ENCODE measurements at places on chromosomes 1 and 21. TPM values are rescaled to one million over a fixed set of nuclear protein-coding genes. Genes with fewer than 3 reads are reported as not detected.

GRCh38 chr1:95071539-95071938 is 1.2 kb downstream of the ALG14 start:
- DNase-seq, result no peak
- H3K36me3 ChIP-seq, result no peaks in the 10 kb centered on the region
- H3K27me3 ChIP-seq, result no peaks in the 10 kb centered on the region
- no peak overlapping the region for H3K4me3 ChIP-seq
- H3K27ac ChIP-seq, result no peak overlapping the region

The LINGO4 gene
- not detected for polyA plus RNA-seq

The ALPL gene
- polyA plus RNA-seq, result 2.4 TPM

DNA sequence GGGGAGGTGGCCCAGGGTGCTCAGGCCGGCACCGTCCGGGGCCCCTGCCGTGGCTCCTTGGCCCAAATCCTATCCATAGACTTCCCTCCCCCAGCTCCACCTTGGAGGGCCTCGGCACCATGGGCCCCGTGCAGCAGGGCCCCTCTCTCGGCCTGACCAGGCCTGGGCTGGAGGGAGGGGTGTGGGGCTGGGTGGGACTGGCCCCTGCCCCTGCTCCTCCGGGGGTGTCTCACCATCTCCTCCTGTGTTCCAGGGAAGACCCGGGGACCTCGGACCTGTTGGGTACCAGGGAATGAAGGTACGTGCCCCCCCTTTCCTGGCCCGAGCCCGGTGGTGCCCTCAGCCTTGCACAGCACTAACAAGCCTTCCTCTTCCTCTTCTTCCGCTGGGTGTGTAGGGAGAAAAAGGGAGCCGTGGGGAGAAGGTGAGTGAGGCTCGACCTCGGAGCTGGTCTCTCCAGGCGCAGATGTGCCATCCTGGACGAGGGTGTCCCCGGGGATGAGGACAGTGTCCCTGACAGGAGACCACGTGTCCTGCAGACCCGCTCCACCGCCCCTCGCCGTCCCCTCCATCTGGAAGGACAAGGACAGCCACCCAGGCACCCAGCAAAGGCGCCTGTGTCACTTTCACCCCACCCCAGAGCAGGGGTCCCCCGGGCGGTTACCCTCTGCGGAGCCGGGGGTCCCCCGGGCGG is 7.9 kb downstream of the COL6A1 start:
- peaks cover 90% of the 10 kb centered on the region for H3K36me3 ChIP-seq
- peak overlapping the region; percentile 31 for H3K27ac ChIP-seq
- H3K4me1 ChIP-seq, result peaks cover 14% of the 10 kb centered on the region
- DNase-seq, result no peak
- H3K4me3 ChIP-seq, result no peak overlapping the region

The CD2 gene
- polyA plus RNA-seq, result not detected

GRCh38 chr1:209554761-209555611 is 28.5 kb upstream of the CAMK1G start:
- no peaks in the 10 kb centered on the region for H3K36me3 ChIP-seq
- no peaks in the 10 kb centered on the region for H3K4me1 ChIP-seq
- no peak overlapping the region for H3K27ac ChIP-seq
- no peak for DNase-seq

Measured in IMR-90 (cell line).